ENCODE measurements at places on chromosomes 4 and X. TPM values are rescaled to one million over a fixed set of nuclear protein-coding genes. Genes with fewer than 3 reads are reported as not detected.

The HSFX4 gene
- total RNA-seq, result not detected

The VGLL1 gene
- total RNA-seq, result 2.2 TPM

The MTMR8 gene
- 2.7 TPM for total RNA-seq

The GAGE12E gene
- not detected for total RNA-seq

The CAPN6 gene
- 25.0 TPM for total RNA-seq

The FHDC1 gene
- total RNA-seq, result 5.9 TPM

- peak; percentile 23 for DNase-seq
These were observed 48.1 kb downstream of the NPY5R start for GRCh38 chr4:163391756-163392155.

DNA sequence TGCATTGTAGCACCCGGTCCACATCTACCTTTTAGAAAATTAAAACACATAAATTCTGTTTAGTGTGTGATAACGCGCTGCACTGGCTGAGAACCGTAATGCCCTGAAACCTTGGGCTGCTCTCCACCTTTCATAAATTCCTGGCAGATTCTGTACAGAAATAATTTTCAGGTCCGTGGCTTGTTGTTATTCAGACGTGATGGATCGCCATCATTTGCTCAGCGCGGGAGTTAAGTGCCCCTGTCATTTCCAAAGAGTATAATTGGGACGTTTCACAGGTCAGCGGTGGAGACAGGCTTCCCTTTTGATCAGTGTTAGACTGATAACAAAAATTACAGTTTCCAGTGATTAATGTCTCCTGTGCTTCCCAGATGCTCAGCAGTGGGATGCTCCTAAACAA is 16.5 kb downstream of the UVSSA start:
- no peak for DNase-seq

GRCh38 chr4:117845270-117845669 is 189.0 kb upstream of the NDST3 start:
- no peak for DNase-seq

DNA sequence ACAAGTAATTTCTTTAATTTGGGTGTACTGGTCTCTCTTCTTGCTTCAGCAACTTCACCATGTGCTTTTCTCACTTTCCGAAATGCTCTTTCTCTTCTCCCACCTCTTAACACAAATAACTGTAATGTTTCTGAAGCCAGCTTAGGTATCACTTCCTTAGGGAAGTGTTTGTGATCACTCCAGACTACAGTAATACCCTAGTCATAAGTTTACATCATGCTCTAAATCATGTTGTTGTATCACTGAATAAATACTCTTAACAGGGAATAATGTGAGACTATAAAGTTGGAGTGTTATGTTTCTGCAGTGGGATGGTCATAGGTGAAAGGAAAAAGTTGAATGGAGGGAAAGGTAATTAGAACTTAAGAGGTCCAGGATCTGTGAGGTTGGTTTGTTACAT is 712.3 kb downstream of the C4orf33 start:
- DNase-seq, result no peak

DNA sequence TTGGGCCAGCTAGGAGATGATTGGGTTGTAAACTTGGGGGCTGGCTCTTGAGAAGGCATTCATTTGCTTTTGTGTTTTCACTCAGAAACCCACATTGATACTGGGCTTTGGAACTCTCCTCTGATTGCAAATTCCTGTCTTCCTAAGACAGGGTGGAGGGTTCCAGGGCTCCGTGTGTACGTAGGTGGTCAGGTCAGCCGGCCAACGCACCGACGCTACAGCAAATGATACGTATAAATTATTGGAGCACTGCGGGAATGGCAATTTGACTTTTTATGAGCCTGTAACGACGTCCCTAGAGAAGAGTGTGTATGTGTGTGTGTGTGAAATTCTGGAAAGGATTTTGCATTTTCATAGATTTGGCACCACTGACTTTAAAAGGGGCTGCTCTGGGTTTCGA is 236.9 kb downstream of the SHOX start:
- no peak for DNase-seq

DNA sequence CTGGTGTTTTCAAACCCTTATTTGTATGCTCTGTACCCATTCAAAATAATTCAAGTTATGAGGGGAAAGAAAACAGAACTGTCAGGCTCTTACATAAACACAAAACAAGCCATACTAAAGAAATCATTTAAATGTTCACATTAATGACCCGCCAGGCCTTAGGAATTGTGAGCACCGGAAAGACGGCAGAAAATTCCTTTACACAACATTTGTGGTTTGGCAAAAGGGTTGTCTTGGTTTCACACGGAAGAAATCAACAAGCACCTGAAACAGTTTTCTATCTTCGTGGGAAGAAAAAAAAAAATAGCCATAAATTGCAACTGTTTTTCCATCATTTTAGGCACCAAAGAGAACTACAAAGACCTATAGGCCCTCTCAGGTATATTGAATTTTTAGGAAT is 188.5 kb upstream of the FTHL17 start:
- no peak for DNase-seq

DNA sequence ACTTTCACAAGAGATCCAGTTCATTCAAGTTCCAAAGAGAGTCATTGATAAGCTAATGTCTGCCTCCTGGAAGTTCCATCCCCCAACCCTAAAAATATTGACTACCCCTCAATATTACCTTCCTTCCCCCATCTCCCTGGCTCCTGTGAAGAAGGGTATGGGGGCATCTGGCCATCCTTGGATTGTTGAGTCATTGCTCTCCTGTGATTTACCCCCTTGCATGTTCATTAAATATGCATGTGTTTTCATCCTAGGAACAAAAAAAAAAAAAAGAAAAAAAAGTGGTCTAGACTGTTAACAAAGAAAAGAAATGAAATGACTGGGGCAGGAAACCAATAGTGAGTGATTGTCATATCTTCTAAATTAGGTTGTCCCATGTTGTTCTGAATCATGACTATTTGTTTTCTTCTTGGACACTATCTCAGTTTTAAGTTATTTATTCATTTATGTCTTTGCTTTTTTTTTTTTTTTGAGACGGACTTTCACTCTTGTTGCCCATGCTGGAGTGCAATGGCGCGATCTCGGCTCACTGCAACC is 51.9 kb upstream of the HUWE1 start:
- DNase-seq, result no peak

DNA sequence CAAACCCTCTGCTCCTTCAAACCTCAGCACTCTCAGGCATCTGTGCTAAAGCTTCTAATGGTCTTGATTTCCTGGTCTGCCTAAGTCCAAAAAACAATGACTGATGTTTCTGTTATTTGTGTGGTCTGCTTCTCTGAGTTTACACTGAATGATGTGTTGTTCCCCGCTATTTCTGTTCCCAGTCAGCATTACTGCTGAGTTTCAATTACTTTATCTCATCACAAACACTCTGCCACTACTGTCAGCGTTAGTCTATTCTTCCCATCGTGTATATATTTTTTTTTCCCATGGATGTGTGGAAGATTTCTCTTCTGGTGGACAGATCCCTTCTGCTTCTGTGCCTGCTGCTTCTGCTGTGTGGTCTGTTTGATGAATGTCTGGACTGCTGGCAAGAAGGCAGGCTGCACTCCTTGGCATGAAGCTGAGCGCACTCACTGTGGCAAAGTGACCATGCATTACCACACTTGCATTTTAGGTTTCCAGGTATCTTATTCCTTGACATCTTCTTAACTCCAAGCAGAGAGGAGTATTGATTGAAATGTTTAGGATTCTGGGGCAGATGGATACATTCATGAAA is 106.9 kb upstream of the PAQR3 start:
- no peak for DNase-seq

DNA sequence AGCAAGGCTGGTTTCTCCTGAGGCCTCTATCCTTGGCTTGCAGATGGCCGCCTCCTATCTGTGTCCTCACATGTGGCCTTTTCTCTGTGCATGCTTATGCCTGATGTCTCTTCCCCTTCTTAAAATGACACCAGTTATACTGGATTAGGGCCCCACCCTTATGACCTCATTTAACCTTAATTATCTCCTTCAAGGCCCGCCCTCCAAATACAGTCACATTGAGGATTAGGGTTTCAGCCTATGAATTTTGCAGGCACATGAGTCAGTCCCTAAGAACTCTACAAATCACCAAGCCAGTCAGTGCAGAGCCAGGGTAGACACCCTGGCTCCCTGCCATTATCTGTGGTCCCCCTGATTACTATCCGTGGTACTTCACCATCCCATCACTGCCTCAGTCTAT is 51.6 kb downstream of the MAML3 start:
- DNase-seq, result no peak

DNA sequence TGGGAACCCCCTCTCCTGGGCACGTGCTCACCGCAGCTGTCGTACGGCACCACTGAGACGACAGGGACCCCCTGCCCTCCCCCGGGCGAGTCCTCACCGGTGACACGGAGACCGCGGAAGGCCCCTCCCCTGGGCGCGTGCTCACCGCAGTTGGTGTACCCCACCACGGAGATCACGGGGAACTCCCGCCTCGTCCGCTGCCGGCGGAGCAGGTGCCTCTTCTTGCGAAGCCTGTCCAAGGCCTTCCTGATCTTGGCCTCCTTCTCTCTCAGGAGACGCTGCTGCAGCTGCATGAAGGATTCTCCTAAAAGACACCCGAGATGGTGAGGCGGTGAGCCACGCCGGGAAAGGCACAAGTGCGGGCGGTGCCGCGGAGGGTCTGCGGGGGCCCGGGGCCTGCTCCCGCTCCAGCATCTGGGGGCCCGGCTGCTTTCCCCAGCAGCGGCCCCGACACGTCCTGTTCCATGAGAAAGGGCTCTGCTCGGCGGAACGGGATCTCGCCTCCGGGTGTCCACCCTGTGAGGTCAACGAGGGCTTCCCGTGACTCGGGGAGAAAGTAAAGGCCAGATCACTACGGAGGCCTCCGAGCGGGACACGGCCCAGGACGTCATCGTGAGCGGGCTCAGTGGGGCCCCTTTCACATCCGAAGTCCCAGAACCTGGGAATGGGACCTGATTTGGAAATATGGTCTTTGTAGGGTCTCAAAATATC is 5.8 kb downstream of the GTPBP6 start:
- peak; percentile 67 for DNase-seq

DNA sequence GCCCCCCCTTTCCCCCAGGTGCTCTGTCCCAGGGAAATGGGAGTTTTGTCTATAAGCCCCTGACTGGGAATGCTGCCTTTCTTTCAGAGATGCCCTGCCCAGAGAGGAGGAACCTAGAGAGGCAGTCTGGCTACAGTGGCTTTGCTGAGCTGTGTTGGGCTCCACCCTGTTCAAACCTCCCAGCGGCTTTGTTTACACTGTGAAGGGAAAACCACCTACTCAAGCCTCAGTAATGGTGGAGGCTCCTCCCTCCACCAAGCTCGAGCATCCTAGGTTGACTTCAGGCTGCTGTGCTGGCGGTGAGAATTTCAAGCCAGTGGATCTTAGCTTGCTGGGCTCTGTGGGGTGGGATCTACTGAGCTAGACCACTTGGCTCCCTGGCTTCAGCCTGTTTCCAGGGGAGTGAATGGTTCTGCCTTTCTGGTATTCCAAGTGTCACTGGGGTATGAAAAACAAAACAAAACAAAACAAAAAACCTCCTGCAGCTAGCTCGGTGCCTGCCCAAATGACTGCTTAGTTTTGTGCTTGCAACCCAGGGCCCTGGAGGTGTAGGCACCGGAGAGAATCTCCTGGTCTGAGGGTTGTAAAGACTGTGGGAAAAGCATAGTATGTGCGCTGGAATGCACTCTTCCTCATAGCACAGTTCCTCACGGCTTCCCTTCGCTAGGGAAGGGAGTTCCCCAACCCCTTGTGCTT is 41.7 kb downstream of the ITM2A start:
- no peak for DNase-seq

DNA sequence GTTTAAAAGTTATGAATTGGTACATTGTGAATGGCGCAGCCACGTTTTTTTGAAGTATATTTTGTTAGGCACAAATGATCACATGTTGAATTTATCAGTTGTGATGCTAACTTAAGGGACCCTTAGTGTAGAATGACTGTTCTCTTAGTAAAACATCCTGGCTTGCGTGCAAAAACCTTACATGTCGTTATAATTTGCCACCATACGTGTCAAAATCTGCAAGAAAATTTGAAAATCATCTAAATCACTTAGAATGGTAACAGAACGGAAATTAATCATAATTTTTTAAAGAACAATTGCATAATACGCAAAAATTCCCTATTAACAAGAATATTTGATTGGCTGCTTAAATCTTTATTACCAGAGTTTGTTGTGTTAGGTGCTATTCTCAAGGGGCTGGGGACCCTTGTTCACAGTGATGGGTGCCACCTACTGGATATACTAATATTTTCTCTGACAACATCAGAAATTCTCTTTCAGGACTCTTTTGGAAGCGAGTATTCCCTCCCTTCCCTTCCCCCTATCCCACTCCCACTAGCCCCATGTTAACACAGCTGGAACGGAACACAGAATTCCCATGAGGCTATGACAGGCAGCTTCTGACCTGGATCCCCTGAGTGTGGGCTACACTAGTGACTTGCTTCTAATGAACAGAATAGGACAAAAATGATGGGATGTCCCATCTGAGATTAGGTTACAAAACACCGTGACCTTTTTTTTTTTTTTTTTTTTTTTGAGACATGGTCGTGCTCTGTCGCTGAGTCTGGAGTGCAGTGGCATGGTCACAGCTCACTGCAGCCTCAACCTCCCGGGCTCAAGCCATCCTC is 71.8 kb downstream of the SUPT20HL2 start:
- peak; percentile 16 for DNase-seq

GRCh38 chr4:69830192-69830559 is 29.8 kb downstream of the SULT1E1 start:
- no peak for DNase-seq

- no peak for DNase-seq
These were observed 34.0 kb downstream of the LHFPL1 start for GRCh38 chrX:112645774-112646173.

DNA sequence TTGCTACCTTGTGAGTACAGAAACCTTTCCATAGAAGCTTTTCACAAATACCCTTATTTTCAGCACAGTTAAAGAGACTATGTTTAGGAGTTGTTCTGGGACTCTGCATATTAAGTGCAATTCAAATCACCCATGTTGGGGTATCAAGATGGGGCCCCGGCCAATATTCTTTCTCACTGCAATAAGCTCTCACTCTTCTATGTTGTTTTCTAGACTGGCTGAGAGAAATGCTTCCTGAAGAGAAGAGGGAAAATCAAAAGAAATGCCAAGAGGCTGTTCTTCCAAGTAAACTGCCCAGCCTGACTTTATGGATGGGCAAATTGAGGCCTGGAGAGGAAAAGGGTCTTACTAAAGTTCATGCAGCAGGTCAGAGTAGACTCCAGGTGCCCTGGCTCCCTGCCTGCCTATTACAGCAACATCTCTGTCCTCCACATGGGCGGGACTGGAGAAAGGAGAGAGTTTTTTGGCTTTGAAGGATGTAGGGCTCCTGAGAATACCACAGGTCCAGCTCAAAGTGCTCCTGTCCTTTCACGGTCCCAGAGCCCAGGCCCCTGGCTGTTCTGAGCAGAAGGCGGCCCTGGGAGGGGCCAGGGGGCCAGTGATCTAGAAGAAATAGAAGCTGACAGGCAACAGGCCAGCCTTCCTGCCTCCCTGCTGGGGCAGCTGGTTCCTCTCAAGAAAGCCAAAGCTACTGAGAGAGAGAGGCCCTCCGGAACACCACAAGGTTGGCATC is 745 bp upstream of the IQSEC2 start:
- DNase-seq, result no peak

- no peak for DNase-seq
These were observed 18.2 kb downstream of the SH3RF1 start for GRCh38 chr4:169252339-169253112.

Measured in kidney (tissue), 22 donors.